ENCODE measurements at places on chromosomes 16 and 17. TPM values are rescaled to one million over a fixed set of nuclear protein-coding genes. Genes with fewer than 3 reads are reported as not detected.

Gene CCDC137
- 25.9 TPM for total RNA-seq

Gene MYH1
- not detected for total RNA-seq

Gene KRT40
- 0.19 TPM for total RNA-seq

Gene LGALS9B
- total RNA-seq: not detected

Gene GP1BA
- 1.4 TPM for total RNA-seq

Gene PLXDC1
- 1.1 TPM for total RNA-seq

Gene SLC16A6
- 14.1 TPM for total RNA-seq

Gene SPATA20
- total RNA-seq: 12.8 TPM

Gene RTN4RL1
- 2.0 TPM for total RNA-seq

Gene KCNJ18
- not detected for total RNA-seq

Gene MMP25
- total RNA-seq: 1.7 TPM

Gene NPW
- total RNA-seq: not detected

Gene MYH2
- not detected for total RNA-seq

Gene RAMP2
- 3.0 TPM for total RNA-seq

Gene CCL3
- total RNA-seq: not detected

Gene HAGH
- total RNA-seq: 37.7 TPM

Gene CACNG3
- 0.10 TPM for total RNA-seq

Gene TRPV3
- total RNA-seq: 3.2 TPM
